ENCODE measurements at places on chromosomes 6 and 20.

GRCh38 chr20:50231854-50232253 lies 41.2 kb downstream of the CEBPB start:
- DNase-seq: no peak

- no peak for DNase-seq
These were observed 113.9 kb upstream of the PRSS16 start for GRCh38 chr6:27133281-27134227.

DNA sequence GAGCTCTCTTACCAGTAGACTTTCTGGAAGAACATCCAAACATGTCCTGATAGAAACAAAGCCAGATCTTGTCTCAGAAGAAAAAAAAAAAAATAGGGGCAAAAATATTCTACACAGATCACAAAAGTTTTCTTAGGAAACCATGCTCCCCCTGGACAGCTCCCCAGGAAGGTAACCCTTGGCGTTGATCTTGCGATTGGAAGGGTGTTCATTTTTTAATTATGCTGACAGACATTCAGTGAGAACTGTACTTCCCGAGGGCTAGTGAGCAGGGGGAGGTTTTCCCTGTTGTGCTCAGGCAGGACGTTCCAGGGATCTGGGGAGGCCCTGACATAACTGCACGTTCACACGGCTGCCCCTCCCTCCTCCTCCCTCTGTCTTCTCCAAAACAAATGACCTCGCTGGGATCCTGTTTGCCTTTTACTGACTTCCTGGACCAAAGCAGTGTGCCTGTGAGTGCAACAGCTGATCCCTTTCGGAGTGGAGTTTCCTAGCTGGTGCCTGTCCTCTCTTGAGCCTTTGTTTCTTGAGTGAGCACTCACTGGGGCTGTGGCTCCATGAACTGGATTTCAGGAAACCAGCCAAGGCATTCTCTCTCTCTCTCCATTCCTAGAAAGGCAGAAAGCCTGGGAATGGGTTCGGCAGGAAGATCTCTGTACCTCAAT lies 46.7 kb downstream of the MARCKS start:
- DNase-seq: no peak

GRCh38 chr20:2405693-2406065 lies 25.0 kb downstream of the TGM6 start:
- no peak for DNase-seq

- DNase-seq: no peak
These were observed 24.5 kb downstream of the OVOL2 start for GRCh38 chr20:18032977-18033892.

DNA sequence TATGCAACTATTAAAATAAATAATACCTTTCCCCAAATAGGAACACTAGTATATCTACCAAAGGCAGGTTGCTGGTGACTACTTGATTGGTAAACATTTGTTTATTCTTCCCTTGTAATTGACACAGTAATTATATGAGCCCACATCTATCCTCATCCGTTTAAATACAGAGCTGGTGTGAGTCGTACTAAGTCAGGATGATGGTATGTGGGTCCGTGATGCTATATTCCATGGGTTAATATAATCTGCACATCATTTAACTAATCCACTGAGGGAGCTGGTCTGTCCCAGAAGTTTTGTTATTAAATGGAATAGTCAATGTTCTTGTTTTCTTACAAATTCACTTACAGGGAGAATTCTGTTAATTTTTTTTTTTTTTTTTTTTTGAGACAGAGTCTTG lies 164.0 kb upstream of the AGPAT4 start:
- no peak for DNase-seq

- DNase-seq: no peak
These were observed 7.5 kb downstream of the SLC17A9 start for GRCh38 chr20:62959998-62960436.

DNA sequence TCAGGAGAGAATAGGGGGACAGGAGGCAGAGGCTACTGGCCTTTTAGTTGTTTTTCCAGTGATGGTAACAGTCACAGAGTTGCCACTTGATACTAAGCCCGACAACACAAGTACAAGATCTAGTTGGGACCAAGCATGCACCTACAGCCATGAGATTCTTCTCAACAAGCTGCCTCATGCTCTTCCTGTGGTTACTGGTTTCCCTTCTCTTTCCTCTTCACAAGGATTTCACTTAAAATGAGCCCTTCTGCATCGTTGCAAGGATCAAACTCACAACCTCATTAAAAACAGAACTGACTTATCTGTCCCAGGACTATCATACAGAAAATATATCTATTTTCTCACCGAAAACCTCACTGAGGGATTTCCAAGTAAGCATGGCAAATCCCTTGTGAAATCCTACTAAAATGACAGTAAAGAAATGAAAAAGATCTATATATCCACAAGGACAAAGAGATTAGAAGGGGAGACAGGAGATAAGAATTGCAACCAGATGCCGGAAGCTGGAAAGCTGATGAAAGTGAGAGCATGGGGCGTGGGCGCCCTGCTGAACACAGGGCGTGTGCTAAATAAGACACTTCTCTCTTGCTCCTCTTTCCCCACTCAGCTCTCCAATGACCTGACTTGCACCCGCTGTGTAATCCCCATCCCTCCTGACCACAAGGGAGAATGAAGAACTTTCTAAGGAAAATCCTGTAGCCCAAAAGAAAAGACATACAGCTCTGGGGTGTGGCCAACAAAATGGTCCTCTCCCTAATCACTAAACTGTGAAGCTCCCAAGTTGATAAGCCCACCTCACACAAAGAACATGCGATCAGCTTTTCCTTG lies 13.4 kb downstream of the MTFR2 start:
- no peak for DNase-seq

GRCh38 chr6:150183105-150183504 lies 40.3 kb downstream of the PPP1R14C start:
- no peak for DNase-seq

- DNase-seq: no peak
These were observed 182.8 kb downstream of the SMOC2 start for GRCh38 chr6:168623736-168624135.

GRCh38 chr20:4344670-4345069 lies 329.3 kb upstream of the RNF24 start:
- no peak for DNase-seq

- no peak for DNase-seq
These were observed 1064.6 kb upstream of the EYS start for GRCh38 chr6:66771626-66772025.

DNA sequence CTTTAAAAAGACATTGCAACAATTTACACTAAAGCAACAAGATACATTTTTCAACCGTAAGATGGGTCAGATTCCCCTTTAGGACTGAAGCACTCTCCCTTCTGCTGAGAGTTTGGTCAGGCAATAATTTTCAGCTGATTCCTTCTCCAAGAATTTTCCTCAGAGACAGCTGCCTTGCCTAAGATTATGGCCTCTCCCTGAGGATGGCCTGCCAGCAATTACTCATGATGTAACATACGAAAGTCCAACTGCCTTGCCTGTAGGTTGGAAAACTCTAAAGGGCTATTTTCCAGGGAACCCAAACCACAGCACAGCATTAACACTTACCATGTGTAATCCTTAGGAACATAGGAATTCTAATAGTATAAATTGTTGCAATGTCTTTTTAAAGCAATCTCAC lies 229.1 kb upstream of the FLRT3 start:
- no peak for DNase-seq

DNA sequence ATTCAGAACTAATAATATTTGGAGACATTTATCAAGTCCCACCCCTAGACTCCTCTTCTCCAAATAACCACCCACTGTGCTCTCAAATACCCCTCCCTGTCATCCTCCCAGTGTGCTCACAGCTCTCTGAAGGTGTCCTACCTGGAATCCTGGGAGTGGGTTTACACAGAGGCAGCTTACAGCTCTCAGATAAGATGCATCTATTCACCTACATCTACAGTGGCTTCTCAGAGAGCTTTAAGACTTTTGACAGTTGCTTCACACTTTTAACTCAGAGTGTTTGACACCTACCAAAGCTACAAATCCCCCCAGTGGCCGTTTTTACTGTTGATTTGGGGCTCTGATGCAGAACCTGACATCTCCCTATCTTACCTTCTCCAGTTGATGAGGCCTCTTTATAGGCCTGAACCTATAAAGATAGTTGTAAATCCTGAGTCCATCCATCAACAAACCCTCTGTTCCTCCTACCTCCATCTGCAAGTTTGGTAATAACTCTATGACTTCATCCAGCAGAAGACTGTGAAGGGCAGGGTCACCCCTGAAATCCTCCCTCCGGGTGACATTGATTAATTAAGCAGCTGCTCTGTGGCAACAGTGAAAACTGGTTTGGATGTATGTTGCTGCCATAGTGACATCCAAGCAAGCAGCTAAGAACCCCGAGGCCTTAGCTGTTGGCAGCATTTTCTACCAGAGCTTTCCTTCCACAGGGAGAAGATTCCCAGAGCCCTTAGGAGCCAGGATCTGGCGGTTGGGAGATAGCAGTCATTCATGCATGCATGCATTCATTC lies 226.1 kb upstream of the RREB1 start:
- DNase-seq: no peak

GRCh38 chr20:19827818-19828217 lies 69.8 kb downstream of the RIN2 start:
- no peak for DNase-seq

DNA sequence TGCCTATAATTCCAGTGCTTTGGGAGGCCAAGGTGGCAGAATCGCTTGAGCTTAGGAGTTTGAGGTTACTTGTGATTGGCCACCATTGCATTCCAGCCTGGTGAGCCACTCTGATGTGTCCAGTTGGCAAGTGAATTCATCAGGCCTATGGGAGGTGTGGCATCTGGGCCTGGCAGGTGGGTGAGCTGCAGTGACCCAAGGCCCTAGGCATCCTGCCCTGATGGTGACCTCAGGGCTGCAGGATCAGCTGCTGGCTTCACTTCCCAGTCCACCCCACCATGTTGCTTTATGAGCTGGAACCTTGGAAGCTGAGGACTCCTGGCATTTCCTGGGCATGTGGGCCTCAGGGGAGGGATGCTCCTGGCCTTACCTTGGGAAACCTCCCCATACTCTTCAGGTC lies 20.5 kb downstream of the RSPH9 start:
- no peak for DNase-seq

DNA sequence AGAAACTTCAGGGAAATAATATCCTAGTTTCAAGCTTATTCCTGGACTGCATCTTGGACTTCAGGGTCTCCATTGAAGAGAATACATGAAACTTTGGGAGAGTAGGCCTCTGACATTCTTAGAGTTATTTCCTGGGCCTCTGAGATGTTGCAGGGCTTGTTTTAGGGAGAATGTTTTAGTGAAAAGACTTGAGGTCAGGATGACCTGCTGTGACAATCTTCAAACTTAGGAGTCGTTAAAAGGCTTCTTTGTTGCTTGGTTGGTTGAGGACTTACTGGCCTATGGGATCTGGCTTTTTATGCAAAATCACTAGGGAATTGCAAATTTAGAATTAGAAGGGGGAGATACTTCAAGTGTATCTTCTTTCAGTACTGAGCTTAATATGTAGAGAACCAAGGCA lies 613.2 kb upstream of the FLRT3 start:
- no peak for DNase-seq

GRCh38 chr20:16752082-16752481 lies 3.9 kb downstream of the OTOR start:
- no peak for DNase-seq

- DNase-seq: no peak
These were observed 135.3 kb upstream of the CENPW start for GRCh38 chr6:126204598-126204997.

DNA sequence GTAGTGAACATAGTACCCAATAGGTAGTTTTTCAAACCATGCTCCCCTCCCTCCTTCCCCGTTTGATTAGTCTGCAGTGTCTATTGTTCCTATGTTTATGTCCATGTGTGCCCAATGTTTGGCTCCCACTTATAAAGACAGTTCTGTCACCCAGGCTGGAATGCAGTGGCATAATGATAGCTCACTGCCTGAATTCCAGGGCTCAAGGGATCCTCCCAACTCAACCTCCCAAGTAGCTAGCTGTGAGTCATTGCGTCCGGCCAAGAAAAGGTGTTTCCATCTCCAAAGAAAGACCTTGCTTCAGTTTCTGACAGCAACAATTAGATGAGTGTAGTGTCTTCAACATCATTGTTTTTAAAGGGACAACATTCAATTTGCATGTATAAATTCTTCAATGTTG lies 131.1 kb upstream of the CEP162 start:
- no peak for DNase-seq

DNA sequence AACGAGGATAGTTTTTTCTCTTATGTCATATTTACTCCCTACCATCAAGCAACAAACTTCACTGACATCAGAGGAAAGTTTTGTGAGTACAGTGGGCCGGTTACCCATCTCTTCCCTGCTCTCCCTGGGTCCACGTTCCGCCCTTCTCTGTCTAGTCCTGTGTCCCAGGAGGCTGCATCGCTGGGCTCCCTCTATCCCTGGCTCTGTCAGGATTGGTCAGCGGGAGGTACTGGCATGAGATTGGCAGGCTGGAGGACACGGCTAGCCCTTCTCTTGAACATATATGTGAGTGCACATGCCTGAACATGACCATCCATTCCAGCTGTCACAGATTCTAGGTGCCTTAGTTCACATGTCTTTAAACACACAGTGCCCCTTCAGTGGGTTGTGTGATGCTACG lies 30.3 kb upstream of the TMEM181 start:
- no peak for DNase-seq

- no peak for DNase-seq
These were observed 74.4 kb downstream of the PRL start for GRCh38 chr6:22222469-22222868.

- DNase-seq: no peak
These were observed 333.1 kb downstream of the ZFAND3 start for GRCh38 chr6:38152620-38153019.

DNA sequence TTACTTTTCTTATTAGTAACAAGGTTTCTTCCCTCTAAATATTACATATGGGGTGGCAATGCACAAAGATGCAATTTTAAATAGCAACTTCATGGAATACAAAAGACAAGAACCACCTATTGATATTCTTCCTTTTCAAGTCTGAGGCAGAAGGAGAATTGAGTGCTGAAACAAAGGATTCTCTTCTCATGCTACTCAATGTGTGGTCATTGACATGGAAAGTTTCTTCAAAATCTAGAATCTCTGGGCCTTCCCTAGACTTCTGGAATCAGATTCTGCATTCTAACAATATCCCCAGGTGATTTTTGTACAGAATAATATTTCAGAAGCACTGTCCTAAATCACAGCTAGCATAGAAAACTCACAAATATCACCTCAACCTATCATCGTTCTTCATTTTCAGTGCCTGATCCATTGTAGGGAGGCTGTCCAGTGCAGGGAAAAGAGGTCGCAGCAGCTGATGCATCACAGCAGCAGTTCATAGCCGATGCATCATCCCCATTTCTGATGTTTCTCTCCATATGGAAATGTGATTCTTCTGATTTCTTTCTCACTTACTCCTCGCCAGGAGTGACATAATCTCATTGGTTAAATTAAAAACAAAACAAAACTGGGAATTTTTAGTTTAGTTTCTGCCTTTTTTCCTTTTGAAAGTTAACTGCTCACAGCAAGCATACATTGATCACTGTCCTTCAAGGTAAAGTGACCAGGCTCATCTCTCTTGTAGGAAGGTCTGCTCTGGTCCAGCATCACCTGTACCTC lies 139.5 kb upstream of the FAM83B start:
- DNase-seq: no peak

- no peak for DNase-seq
These were observed 281.9 kb downstream of the UBE3D start for GRCh38 chr6:82783587-82784236.

- DNase-seq: no peak
These were observed 108.3 kb upstream of the PHACTR1 start for GRCh38 chr6:12608016-12608860.

- no peak for DNase-seq
These were observed 1.6 kb downstream of the PXDC1 start for GRCh38 chr6:3749977-3750316.

GRCh38 chr20:620246-620645 lies 10.1 kb upstream of the TCF15 start:
- DNase-seq: no peak
